ENCODE measurements at places on chromosomes 16 and 17.

- no peak for DNase-seq
Measured at GRCh38 chr16:72787130-72787513, 260.8 kb downstream of the ZFHX3 start.

GRCh38 chr16:19929062-19929511 lies 44.4 kb upstream of the GPRC5B start:
- no peak for DNase-seq

DNA sequence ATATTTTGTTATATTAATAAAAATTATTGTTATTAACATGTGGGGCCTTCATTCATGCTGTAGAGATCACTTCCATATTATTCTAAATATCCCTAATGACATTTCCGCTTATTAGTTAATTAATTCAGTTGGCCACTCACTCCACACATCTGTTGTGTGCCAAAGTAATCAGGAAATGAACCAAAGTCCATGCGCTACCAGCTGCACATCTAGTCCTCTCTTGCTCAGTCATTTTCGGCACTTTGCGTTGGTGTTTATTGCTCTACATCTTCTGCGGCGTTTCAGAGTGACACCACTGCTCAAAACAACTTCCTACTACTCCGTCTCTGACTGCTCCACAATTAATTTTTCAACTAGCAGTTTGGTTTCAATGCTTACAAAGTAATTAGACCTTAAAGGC lies 101.4 kb upstream of the ZFHX3 start:
- DNase-seq, result no peak

- no peak for DNase-seq
Measured at GRCh38 chr17:19673623-19674022, 25.1 kb downstream of the ALDH3A2 start.

DNA sequence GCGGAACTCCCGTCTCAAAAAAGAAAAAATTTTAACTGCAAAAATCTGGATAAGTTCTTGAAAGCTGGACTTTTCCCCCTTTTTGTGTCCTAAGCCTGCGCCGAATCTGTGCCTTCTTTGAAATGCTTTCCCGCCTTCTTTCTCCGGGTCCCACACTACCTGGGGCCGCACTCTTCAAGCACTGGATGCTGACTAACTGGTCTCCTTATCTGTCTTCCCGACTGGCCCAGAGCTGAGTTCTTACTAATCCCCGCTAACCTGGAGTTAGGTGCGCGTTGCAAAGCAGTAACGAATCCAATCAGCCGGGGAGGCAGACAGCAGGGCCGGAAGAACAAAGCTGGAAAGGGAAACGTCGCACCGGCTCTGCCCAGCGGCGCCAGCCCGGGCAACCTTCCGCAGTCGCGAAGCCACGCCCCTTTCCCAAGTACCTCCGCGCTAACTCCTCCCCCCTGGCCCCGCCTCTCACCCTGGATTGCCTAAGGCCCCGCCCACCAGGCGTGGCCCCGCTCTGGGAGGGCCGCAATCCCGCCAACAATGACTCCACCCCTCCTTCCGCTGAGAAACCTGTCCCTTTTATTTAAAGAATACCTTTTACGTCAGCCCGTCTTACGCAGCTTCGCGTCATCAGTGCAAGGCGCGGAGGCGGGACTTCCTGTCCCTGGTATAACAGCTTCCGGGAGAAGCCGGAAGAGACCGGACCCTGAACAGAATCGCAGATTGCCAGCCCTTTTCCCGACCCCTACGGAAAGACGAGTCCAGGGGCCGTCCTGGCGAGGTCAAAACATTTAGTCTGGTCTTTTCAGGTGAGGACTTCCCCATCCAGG lies at the start of gene TMUB2:
TSS of gene TMUB2 (plus strand) at position 666 of the 824 bp plus-strand sequence. CDS start 737 bp downstream, outside the sequence.
- DNase-seq, result peak; percentile 100

- DNase-seq, result no peak
Measured at GRCh38 chr16:10245002-10245401, 62.8 kb upstream of the GRIN2A start.

GRCh38 chr16:57039148-57039812 lies 49.9 kb downstream of the NLRC5 start:
- no peak for DNase-seq

DNA sequence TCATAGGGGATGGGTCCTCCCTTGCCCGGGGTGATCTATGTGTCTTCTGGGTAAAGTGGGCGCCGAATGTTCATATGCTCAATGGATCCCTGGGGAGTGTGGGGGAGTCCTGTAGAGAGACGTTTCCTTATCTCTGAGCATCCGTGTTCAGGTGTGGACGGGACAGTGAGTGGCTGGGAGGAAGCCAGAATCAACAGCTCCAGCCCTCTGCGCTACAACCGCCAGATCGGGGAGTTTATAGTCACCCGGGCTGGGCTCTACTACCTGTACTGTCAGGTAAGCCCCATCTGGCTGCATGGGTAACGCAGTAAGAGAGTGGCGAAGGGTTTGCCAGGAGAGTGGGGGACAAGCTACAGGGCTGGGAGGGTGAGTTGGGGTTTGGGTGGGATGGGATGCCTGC lies 1.9 kb upstream of the TNFSF13 start:
- no peak for DNase-seq

DNA sequence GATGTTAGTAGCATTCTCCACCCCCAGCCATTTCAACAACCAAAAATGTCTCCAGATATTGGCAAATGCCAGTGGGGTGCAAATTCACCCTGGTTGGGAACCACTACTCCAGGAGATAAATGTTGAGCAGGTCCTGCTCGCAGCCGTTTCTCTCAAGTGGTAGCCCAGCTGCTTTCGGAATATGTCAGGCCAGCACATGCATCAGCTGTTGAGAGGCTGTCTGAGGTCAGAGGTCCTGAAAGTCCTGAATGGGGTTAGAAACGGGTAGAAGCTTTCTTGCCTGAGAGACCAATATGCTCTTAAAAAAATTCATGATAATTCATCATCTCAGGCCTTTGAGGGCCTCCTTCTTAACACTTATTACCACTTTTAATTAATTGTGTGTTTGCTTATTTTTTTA lies 31.0 kb downstream of the TEKT5 start:
- DNase-seq, result no peak

DNA sequence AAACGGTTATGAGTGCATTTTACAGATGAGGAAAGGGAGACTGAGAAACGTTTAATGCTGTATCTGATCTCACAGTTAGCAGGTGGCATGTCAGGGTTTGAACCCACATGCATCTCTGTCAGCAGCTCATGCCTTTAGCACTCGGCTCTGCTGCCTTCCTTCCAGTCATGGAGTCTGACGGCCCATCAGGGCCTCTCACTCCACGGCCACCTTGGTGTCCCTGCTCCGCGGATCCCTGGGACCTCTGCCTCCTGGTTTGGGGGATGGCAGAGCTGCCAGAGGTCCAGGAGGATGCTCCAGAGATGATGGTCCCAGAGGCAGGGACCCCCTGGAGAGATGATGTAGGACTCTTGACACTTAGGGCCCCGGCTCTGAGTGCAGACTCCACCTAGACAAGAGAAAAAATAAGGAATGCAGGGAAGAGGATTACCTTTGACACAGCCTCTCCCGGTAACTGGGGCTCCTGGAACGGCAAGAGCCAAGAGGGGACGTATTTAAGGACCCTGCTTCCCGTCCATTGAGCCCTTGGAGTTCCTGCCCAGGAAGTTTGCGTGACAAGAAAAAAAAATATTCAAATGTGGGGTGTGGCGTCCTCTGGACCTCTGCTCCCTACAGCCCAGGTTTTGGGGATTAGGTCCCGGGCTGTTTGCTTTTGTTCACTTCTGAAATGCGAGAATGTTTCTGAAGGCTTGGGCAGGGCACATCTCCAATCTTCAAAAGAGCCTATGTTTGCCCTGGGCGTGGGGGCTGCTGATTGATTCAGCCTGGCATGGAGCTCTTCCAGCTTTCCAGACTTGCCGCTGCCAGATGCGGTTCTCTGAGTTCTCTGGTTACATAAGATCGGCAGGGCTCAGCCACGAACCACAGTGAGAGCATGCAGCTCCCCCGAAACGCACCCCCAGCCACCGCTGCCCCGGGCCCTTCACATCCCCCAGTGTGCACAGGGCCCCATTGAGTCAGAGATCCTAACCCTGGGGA lies at the start of gene ALDH3A1:
TSS of gene ALDH3A1 (minus strand) at position 470 of the 978 bp plus-strand sequence. CDS start 3,169 bp downstream, outside the sequence.
- no peak for DNase-seq

- no peak for DNase-seq
Measured at GRCh38 chr16:67150047-67150832, 558 bp downstream of the B3GNT9 start.

GRCh38 chr17:59829217-59830006 lies 63.3 kb downstream of the TUBD1 start:
- DNase-seq, result no peak

GRCh38 chr17:17456251-17456650 lies 20.5 kb upstream of the MED9 start:
- no peak for DNase-seq

DNA sequence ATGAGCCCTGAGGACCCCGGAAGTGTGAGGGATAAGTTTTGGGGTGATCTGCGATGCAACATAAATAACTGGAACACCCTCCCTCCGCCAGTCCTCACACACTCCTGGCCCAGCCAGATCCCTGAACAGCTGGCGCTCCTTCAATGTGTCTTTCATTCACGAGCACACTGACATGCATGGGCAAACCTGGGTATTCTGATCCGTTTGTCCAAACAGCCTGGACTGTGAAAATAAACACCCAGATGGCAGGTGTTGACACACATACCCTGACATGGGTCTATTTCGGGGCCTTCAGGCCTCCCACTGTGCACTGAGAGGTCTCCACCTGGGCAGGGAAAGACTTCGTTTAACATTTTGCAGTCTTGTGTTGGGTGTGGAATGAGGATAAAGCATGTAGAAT lies 3.0 kb upstream of the CPNE2 start:
- no peak for DNase-seq

- DNase-seq, result no peak
Measured at GRCh38 chr17:69444023-69444422, 29.5 kb downstream of the MAP2K6 start.

DNA sequence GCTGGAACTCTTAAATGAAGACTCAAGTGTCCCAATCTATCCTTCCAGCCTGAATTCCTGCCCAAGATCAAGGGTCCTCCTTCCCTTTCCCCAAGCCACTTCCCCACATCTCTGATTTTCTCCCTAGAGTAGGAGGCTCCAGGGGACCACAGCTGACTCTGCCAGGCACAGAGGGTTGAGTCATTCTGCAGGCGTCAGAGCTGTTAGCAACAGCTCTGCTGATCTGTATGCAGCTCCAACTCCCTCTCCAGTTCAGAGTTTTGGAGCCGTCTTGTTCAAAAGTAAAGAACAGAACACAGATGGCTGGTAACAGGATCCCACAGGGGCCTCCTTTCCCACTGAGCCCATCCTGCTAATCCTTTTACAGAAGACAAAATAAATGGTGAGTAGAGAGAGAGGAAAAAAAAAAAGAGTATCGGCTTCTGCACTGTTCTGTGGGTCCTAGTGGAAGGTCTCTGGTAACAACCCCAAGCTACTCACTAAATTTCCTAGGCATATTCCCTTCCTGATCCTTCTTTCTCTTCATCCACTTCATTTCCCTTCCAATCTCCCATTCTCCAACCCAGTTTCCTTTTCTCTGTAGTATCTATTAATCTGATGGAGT lies 13.4 kb upstream of the TAOK1 start:
- DNase-seq, result peak; percentile 95

- no peak for DNase-seq
Measured at GRCh38 chr16:9594946-9595345, 503.5 kb downstream of the HAPSTR1 start.

DNA sequence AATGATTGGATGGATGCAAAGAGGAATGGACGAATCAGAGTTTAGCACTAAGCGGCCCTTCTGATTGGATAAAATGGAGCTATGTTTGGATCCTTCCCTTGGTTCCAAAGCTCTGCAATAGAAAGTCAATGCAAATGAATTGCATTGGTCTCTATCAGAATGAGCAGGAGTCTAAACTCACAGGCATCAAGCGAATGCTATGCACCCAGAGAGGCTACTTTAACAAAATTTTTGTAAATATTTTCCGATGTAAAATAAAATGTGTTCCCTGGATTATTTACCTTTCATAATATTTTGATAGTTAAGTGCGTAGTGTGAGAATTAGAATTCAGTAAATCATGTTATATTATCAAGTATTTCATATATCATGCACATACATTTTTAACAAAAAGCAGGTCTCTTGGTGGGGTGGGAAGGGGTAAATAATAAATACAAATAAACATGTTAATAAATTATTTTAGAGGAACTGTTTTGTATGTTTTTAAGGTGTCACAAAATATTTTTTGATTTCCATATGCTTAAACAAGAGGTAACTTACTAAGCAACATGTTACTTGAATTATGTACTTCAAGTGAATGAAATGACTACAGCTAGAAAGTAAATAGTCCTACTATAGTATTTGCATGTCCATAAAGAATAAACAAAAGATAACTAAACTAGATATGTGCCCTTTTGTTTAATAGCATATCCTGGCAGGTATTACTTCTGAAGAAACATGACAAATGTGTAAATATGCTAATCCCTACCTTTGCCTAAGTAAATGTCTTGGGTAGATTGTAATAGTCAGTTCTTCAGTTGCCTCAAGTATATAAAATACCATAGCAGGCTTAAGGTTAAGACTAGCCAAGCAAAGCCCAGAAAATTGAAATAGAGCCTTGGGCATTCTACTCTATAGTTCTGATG lies 4.4 kb upstream of the UNK start:
- no peak for DNase-seq

DNA sequence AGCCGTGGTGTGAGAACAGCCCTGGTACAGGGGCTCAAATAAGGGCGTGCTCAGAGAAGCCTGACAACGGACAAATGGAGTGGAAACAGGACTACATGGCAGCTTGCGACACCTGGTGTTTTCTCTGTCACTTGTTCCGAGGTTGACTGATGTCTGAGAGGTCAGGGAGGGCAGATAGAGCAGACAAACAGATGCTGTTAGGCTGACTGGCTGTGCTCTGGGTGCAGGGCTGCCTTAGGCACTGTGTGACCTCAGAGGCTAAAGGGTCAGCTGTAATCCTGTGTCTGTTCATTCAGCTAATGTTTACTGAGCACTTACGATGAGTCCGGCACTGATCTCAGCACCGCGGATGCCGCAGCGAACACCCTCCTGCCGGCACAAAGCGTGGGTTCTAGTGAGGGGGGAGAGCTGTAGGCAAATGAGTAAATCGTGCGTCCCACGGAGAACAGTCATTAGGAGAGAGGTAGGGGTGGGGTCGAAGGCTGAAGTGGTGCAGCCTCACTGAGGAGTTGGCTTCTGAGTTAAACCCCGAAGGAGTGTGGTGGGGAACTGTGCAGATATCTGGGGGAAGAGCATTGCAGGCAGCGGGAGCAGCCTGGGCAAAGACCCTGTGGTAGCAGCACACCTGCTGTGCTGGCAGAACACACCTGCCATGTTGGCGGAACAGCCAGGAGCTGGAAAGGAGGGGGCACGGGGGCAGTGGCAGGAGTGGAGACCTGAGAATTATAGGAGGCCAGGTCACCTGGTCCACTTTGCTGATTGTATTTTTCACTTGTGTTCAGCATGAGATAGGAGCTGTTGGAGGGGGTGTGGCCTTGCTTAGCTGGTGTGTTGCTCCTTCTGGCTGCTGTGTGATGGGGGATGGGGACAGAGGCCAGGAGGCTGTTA lies 35.0 kb downstream of the GPT2 start:
- no peak for DNase-seq
